Stimulated activated CD4-positive, alpha-beta T cell treated with anti-CD3 and anti-CD28 coated beads, Interleukin-12 subunit alpha, Interleukin-12 subunit beta, amount 100 ng/mL, for 24 hours (primary cell): ENCODE measurements at places on chromosomes 1 and 21.

DNA sequence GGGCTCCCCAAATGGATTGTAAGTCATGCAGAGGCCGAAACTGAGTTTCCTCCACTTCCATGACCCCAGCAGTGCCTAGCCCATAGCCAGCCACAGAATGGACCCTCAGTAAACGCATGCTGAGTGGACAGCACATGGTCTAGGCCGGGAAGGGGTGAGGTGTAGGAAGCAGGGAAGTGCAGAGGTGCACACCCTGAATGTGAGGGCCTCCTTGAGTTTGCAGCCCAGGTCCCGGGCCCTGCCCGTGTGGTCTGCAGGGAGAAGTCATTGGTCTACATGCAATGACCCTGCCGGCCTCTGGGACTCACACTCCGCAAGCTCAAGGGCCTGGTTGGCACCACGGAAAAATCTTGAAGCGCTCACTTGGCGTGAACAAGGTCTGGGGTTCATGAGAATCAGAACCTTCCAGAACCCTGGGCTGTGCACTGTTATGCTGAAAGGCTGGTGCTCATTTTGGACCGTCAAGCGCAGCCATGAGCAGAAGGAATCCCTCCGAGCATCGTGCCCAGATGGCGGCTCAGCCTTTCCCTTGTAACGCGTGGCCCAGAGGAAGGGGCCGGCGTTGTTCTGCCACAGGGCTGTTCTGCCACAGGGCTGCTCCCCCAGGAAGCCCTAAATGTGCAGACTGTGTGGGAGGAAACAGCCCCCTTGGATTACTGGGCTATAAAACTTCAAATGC is 66.4 kb downstream of the PSMG1 start:
- no peak for DNase-seq

DNA sequence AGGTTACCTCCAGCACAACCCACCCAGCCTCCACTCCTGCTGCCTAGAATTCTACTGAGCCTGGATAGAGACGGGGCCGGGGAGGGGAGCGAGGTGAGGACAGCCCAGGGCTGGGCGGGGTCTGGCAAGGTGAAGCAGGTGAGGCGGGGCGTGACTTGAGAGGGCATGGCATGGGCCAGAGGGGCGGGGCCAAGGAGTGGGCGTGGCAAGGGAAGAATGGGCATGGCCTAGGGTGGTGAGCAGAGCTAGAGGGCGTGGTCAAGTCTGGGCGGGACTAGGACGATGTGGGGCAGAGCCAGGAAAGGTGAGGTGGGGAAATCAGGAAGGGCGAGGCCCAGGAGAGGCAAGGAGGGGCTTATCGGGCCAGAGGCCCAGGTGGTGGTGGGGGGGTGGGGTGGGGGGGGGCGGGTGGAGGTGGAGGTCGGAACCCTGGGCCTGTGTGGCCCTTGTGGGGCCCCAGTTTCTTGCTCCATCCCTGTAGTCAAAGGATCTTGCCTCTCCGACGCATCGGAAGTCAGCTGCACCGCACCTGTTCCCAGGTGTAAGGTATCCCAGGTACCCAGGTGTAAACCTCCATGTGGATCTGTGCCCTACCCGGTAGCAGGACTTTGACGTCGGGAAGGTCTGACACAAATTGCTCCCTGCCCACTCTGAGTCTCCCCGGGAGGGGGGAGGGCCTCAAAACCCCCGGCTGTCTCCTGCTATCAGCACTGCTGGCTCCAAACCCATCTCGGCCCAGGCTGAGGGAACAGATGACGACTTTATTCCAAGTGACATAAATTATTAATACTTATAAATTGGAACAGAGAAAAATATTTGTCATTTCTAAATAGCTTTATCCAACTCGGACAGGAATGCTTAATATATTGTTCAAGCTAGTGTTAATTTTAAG is 32.9 kb upstream of the UTS2 start:
- DNase-seq, result peak; percentile 3

- no peak for DNase-seq
Measured at GRCh38 chr1:47898133-47898845, 98.9 kb downstream of the TRABD2B start.

DNA sequence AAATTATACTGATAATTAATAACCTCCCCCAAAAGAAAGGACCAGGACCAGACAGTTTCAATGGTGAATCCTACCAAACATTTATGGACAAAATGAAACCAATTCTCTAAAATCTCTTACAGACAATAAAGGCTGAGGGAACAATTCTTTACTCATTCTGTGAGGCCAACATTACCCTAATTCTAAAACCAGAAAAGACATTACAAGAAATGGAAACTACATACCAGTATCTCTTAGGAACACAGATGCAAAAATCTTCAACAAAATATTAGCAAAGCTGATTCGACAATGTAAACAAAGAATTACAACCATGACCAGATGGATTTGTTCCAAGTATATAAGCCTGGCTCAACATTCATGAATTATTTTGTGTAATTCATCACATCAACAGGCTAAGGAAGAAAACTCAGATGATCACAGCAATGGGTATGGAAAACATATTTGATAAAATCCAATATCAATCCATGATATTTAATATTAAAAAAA is 8.6 kb downstream of the TMED5 start:
- no peak for DNase-seq

GRCh38 chr1:167185974-167186657 is 34.6 kb upstream of the POU2F1 start:
- no peak for DNase-seq

- DNase-seq, result no peak
Measured at GRCh38 chr1:4086921-4087320, 186.8 kb upstream of the C1orf174 start.

- no peak for DNase-seq
Measured at GRCh38 chr1:242522304-242522945, 2.1 kb downstream of the PLD5 start.

- peak; percentile 27 for DNase-seq
Measured at GRCh38 chr21:37365517-37366481, 774 bp upstream of the DYRK1A start.

DNA sequence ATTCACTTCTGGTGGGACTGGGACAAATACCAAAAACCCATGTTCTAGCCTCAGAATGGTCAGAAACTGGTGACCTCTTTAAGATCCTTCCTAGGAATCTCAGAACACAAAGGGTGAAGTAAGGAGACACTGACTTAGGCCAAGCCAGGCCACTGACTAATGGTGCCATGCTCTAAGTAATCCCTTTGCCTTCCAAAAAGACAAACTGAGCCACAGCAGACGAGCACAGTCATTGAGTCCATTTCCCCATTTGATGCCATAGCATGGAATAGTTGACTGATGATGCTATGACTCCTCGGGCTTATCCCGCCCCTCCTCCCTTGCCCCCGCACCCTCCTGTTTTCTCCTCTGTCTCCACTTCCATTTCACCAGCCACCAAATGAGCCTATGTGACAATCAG is 145.8 kb upstream of the ZNF648 start:
- no peak for DNase-seq

- no peak for DNase-seq
Measured at GRCh38 chr1:201489643-201490261, 17.2 kb downstream of the CSRP1 start.

DNA sequence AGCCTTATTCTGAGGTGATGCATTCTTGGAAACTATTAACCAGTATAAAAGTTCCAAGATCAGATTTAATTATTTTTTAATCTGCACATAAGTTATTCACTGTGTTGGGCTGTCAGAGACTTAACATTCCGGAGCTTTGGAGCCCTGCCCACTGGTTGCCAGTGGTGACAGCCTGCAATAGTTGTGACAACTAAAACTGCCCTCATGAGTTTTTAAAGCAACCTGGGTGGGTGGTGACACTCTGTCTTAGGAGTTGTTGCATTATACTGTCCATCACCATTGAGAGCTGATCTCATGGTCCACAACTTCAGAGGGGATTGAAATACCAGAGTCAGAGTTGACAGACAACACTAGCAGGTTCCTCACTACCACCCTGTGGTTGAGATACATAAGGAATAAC is 653.9 kb upstream of the USP24 start:
- no peak for DNase-seq

- no peak for DNase-seq
Measured at GRCh38 chr1:33524586-33524985, 52.1 kb downstream of the ZSCAN20 start.

DNA sequence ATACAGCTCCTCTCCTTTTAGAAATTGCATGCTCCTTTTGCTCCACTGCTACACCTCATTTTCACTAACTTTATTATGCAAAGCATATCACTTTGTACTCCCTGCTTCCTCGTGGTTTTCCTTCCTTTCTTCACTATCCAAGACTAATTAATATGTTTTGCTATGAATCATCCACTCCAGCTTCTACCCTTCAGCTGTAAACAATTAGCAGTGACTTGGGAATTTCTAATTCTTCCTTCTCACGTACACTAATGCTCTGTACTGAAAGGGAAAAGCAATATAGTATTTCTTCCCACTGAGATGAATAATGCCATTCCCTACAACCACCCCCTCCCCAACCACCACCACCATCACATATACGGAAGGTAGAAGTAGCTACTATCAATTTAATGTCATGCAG is 1917.0 kb downstream of the MRPL39 start:
- no peak for DNase-seq

- no peak for DNase-seq
Measured at GRCh38 chr1:188270497-188270896, 1441.7 kb downstream of the PLA2G4A start.

DNA sequence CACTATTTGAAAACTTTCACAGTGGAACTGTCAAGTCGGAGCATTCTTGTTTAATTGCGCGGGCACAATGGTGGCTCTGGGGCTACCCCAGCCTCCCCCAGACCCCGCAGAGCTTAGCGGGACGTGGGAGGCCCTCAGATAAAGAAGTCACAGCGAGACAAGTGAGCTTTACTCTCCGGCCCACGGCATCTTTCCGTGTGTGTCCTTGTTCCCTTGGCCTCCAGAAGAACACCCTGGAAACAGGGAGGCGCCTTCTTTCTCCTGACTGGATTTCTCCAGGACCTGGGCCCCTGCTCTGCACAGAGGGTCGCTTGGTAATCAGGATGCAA is 382.8 kb downstream of the RRAGC start:
- DNase-seq, result no peak

DNA sequence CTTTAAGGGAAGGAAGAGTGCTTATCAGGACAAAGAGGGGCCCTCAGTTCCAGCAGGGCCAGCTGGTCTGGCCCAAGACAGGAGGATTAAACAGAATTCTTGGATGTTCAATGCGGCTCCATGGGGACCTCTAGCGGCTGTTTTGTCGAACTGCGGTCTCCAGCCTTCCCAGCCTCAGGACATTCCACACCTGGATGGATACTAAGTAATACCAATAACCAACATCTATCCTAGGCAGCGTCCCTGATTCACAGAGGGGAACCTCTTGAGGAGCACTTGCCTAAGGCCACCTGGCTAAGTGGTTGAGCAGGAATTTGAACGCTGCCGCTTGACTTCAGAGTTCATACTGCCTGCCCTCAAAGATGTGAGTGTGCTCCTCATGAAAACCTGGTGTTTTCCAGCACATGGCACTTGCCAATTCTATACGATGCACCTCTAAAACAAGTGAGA is 15.5 kb upstream of the CD247 start:
- peak; percentile 51 for DNase-seq

DNA sequence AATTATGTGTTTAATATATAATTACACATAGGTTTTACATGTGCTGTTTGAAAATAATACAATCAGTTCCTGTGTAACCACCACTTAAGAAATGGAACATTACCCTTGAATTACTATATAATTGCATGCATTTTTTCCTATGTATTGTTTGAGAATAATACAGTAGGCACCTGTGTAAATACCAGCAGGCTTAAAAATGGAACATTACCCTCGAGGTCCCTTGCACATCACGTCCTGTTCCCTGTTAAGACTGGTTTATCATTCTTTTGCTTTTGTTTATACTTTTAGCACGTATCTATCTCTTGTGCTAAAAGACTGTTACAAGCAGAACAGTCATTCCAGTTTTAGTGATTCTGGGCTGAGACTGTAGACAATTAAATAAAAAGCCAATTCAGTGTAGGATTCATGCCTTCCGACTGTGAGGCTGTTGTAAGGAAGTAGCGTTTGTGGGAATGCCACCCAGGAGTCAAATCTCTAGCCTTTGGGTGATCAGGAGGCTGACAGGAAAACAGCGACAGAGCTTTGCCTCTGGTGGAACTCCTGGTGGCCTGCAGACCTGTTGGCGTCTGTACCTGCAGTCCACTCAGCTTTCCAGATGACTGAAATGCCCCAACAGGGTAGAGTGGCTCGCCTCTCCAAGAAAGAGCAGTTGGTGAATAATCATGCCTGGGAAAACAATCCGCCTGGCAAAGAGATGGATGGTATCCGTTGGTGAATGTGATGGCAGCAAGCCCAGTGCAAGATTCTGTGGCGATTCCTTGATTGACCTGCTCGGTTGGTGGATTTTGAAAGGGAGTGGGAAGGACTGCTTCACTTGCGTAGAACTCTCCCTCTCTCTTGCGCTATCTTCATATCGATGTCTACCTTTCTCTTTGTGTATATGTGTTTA is 58.0 kb downstream of the DISC1 start:
- DNase-seq, result no peak

- DNase-seq, result no peak
Measured at GRCh38 chr1:42003433-42003832, 84.7 kb upstream of the HIVEP3 start.

DNA sequence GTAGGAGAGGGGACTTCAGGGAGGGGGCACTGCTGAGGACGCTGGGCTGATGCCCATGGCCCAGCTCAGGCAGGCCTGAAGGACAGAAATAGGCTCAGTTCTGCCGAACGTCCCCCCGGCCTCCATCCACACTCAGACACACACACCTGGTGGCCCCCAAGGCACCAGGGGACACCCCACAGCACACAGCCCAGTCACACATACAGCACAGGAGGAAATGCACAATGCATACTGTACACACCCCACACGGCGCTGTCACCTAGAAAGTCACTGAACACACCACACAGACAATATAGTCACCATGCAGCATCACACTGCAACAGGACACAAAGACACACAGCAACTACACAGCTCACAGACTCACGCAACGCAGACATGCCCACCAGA is 562 bp downstream of the SYTL1 start:
- DNase-seq, result no peak

DNA sequence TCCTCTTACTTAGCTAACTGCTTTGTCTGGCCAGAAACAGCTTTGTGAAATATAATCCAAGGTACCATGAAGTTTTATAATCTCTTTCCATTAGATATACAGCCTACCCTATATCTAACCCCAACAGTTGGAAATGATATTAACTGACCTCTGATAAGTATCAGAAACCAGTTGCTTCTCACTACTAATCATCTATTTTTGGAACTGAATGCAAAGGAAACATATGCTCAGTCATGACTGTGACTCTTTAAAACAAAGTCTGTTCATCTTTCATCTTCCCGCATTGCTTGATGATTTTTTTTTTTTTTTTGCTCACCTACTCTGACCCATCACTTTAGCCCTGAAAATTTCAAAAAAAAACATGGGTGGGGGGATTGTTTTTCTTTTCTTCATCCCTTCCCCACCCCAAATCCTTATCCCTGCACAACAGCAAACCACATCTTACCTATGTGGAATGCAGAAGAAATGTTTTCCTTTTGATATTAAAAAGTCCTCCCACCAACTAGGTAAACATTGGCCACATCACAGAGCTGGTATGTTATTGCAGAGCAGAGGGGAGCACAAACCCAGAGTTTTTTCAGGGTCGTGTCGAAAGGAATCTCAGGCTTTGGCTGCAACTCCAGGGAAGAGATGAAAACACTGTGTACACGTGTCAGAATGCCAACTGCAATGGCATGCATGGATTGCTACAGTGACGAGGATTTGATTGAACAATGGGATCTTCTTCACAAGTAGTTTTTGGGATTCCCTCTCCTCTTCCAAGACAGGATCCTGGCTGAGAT is 137.3 kb downstream of the SLC30A10 start:
- no peak for DNase-seq
